Sigmoid colon (tissue), 7 donors: ENCODE measurements at places on chromosomes 2 and 18. TPM values are rescaled to one million over a fixed set of nuclear protein-coding genes. Genes with fewer than 3 reads are reported as not detected.

The PECR gene
- total RNA-seq: 5.0 TPM

The MEP1B gene
- not detected for total RNA-seq

The LRRC30 gene
- not detected for total RNA-seq

The SPHKAP gene
- 0.83 TPM for total RNA-seq

The BOLL gene
- not detected for total RNA-seq

The FASTKD1 gene
- total RNA-seq: 18.9 TPM

The SERPINB3 gene
- total RNA-seq: not detected

The DHRS9 gene
- 0.83 TPM for total RNA-seq

GRCh38 chr2:27241761-27242613, 20.9 kb downstream of the SLC30A3 start:
- DNase-seq: no peak

- DNase-seq: no peak
These were observed 80.1 kb upstream of the CTNNA2 start for GRCh38 chr2:79432731-79433146.

DNA sequence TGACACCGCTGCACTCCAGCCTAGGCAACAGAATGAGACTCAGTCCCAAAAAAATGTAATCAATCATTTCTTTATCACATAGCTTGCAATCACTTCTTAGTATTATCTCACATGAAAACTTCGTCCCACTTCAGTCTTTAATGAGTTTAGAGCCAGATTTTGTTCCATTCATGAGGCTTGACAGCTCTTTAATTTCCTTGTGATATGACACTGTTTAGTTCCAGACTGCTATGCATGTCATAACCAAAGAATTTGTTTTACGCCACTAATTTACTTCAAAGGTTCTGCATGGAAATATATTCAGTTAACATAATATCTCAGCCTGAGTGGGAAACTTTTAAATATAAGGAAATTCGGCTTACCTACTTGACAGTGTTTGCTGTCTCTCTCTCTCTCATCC, 113.1 kb downstream of the ZNF532 start:
- DNase-seq: no peak

DNA sequence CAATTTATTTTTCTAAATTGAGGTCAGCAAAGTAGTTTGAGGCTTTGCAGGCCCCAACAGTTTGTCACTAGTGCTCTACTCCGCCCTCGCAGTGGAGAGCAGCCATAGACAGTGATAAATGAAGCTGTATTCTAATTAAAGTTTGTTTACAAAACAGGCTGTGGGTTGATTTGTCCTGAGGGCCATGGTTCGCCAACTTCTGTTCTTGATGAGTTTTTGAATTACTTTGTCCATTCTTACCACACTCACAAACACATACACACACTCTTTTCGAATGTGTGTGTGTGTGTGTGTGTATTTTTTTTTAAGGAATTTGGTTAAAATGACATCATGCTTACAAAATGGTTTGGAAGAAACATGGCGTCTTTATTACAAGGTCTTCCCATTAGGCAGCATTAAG, 68.6 kb downstream of the MTCL1 start:
- no peak for DNase-seq

- DNase-seq: no peak
These were observed 60.4 kb downstream of the FIGN start for GRCh38 chr2:163675388-163675787.

GRCh38 chr2:29218550-29219125, 103.4 kb downstream of the CLIP4 start:
- DNase-seq: peak; percentile 32

- DNase-seq: no peak
These were observed 45.5 kb downstream of the KIF5C start for GRCh38 chr2:148920559-148920958.

DNA sequence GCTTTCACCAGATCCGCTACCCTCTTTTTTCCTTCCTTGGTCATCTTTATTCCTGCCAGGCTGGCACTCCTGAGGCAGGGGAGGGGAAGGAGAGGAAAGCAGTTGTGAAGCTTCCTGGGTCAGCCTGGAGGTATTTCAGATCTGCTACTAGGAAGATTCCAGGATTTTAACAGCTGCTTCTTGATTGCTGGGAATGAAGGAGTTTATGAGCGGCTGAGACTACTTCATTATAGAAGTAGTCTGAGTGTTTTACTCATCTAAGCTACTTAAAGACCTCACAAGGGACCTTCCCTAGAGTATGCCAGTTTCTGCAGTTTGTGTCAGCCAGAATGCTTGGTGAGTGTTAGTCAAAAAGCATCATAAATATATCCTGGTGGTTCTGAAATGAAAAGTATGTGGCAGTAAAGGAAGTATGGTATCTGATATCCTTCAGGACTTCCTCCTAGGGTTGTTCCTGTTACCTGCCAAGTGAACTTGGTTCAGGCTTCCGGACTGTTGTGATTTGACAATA, 1.9 kb downstream of the TANC1 start:
- DNase-seq: no peak

- no peak for DNase-seq
These were observed 47.0 kb downstream of the SLC9A4 start for GRCh38 chr2:102520009-102520408.

DNA sequence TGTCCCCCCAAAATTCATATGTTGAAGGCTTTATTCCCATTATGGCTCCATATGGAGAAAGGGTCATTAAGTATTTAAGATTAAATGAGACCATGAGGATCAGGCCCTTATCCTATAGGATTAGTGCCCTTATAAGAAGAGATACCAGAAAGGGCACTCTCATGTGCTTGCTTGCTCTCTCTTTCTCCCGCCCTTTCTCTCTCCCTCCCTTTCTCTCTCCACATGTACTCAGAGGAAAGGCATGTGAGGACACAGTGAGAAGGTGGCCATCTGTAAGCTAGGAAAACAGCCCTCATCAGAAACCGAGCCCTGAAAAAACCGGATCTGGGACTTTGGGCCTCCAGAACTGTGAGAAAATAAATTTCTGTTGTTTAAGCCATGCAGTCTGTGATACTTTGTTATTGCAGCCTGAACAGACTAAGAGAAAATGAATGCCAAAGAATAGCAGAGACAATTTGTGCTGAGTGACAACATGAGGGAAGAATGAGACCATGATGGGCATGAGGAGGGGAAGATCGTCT, 300.0 kb upstream of the SLC39A10 start:
- DNase-seq: no peak

DNA sequence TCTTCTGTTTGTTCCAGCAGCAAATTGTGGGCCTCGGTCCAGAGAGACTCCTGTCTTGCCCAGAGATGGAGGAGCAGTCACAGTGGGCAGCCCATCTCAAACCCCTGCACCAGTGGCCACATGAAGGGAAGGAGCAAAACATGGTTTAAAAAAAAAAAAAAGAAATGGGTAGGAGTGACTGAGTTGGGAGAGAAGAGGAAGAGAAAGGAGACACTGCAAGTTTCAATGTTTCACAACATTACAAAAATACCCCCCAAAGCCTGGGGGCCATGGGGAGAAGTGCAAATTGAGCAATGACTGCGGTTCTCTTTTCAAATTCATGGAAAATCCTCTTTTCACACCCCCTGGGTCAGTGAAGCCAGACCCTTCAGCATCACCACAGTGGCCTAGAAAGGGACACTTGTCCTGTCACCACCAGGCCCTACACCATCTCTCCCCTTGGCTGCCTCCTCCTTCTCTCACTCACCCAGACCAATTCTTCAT, 117.1 kb downstream of the ZFP36L2 start:
- DNase-seq: peak; percentile 67

- DNase-seq: no peak
These were observed 94.3 kb downstream of the LIPG start for GRCh38 chr18:49656073-49656692.

DNA sequence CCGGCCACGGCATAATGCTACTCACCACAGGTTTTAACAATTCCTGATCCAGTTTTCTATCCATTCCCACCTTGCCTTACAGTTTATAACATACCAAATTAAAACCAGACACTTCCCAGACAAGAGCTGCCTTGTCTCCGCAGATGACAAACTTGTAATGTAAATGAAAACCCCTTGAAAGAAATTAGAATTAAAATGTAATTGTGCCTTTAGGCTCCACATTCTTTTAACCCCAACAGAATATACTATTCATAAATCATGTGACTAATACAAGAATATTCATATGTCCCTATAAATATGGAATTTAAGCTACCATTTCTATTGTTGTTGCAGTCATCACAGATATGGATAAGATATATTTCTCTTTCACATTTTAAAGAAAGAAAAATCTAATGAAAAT, 69.9 kb upstream of the ZBTB14 start:
- no peak for DNase-seq
